ENCODE measurements at places on chromosomes 1 and 21. TPM values are rescaled to one million over a fixed set of nuclear protein-coding genes. Genes with fewer than 3 reads are reported as not detected.

GRCh38 chr1:172180501-172181285 is 239.8 kb upstream of the C1orf105 start:
- peak overlapping the region; percentile 35 for H3K4me3 ChIP-seq
- peak; percentile 66 for DNase-seq
- peaks cover 14% of the 10 kb centered on the region for H3K4me1 ChIP-seq

GRCh38 chr1:232629250-232630046 is 485 bp downstream of the SIPA1L2 start:
- peak; percentile 75 for DNase-seq
- no peaks in the 10 kb centered on the region for H3K4me1 ChIP-seq
- no peaks in the 10 kb centered on the region for H3K36me3 ChIP-seq
- peak overlapping the region; percentile 92 for H3K27ac ChIP-seq

DNA sequence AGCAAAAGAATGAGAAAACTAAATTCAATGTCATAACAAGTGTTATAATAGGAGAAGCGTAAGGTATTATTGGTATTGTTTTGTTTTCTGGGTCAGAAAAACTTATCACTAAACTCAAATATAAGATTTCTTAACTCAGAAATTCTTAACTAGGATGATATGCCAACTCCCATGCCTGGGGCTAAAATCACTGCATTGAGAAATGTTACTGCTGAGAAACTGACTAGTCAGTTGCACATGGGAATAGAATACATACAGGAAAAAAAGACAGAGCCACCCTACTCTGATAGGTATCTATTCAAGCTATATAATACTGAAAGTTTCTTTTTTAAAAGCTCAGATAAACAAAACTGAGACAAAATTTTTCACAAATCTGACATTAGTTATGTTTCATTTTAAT is 56.3 kb downstream of the PRPF38A start:
- no peak overlapping the region for H3K4me3 ChIP-seq
- no peak overlapping the region for H3K27ac ChIP-seq
- no peaks in the 10 kb centered on the region for H3K27me3 ChIP-seq
- no peak for DNase-seq
- H3K36me3 ChIP-seq = peaks cover 8% of the 10 kb centered on the region

GRCh38 chr1:97271916-97272788 is 550.6 kb downstream of the PTBP2 start:
- no peak overlapping the region for H3K27ac ChIP-seq
- H3K4me3 ChIP-seq = no peak overlapping the region
- no peaks in the 10 kb centered on the region for H3K4me1 ChIP-seq
- no peaks in the 10 kb centered on the region for H3K36me3 ChIP-seq
- DNase-seq = no peak

DNA sequence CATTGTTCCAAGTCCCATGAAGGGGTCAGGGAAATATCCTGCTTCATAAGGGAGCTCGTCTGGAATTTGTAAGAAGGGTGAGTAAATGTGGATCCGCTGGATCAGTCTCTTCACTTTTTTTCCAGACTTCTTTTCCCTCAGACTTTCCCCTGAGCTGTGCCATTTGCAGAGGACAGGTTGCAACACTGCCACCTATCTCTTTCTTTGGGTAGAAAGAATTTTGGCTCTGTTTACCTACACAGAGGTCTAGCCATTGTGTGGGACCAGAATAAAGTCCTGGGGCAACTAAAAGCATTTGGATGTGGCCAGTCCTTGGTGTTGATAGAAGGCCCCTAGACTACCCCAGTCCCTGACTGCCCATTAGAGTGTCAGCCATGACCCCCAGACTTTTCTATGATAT is 1146.7 kb upstream of the PRMT6 start:
- no peak overlapping the region for H3K27ac ChIP-seq
- H3K36me3 ChIP-seq = no peaks in the 10 kb centered on the region
- no peak overlapping the region for H3K4me3 ChIP-seq
- H3K4me1 ChIP-seq = no peaks in the 10 kb centered on the region
- no peak for DNase-seq

The KLHDC9 gene
- 0.32 TPM for total RNA-seq

The SPRR1A gene
- not detected for total RNA-seq

Measured in ascending aorta (tissue), 2 donors.